ENCODE measurements at places on chromosomes 1 and 21.

DNA sequence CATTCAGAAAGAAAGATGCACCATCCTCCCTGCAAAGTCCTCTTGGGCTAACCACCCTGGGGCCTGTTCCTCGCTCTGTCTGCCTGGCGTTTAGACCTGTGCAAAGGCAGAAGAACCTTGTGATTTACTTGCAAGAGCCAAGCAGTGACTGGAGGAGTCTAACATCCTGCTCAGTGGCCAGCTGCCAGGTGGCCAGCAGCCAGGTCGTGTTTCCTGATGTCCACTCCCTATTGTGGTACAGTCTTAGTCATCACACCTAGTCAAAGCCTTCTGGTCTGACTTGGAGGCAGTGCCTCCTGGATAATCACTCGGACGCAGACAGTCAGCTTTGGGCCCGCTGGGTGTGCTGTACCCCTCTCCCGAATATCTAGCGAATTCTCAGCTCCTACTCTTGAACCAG is 118.1 kb downstream of the PGBD5 start:
- no peaks in the 10 kb centered on the region for H3K4me1 ChIP-seq
- H3K36me3 ChIP-seq: no peaks in the 10 kb centered on the region
- DNase-seq: no peak
- H3K27ac ChIP-seq: no peak overlapping the region
- H3K4me3 ChIP-seq: no peak overlapping the region

DNA sequence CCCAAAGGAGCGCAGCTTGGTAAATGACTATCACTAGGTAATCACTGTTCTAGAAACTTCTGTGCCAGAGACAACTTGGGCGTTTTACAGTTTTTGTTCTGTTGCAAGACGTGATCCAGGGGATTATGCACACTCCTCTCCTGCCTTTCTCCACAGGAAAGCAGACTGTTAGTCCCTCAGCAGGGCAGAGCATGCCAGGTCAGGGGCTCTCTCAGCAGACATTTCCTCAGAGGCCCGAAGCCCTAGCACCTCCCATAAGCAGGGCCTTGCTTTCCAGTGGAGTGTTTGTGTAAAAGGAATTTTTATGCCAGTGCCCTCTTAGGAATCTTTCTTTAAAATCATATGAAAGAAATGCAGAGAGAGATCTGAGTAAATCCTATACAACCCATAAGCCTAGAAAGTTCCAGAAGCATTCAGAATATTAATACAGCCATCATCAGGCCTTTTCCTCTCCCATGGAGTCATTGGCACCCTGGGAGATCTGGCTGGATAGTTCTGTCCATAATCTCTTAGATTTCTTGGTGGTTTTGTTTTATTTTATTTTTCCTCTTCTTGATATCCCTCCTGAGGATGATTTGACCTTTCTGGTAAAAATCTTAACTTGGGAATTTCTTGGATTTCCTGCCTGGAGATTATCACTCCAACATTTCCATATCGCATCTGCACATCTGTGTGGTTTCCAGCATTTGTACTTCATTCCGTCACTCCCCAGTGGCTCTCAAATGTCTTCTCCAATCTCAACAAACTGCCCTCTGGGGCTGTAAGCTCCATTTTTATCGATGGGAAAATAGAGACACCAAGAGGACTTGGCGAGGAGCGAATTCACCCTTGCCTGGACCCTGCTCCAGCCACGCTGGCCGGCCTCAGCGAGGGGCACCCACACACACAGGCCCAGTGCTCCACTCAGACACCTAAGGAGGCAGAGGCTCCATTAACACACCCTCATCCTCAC is 116.1 kb downstream of the PSMG1 start:
- H3K27me3 ChIP-seq: no peaks in the 10 kb centered on the region
- DNase-seq: no peak
- peaks cover 26% of the 10 kb centered on the region for H3K4me1 ChIP-seq
- H3K27ac ChIP-seq: peak overlapping the region; percentile 46
- H3K4me3 ChIP-seq: no peak overlapping the region

GRCh38 chr1:94729267-94729666 is 90.9 kb upstream of the SLC44A3 start:
- H3K4me1 ChIP-seq: peaks cover 11% of the 10 kb centered on the region
- DNase-seq: no peak
- no peaks in the 10 kb centered on the region for H3K36me3 ChIP-seq
- peak overlapping the region; percentile 40 for H3K27ac ChIP-seq
- H3K27me3 ChIP-seq: no peaks in the 10 kb centered on the region

- no peak overlapping the region for H3K27ac ChIP-seq
- peaks cover 2% of the 10 kb centered on the region for H3K4me1 ChIP-seq
- H3K4me3 ChIP-seq: no peak overlapping the region
- H3K27me3 ChIP-seq: no peaks in the 10 kb centered on the region
- no peaks in the 10 kb centered on the region for H3K36me3 ChIP-seq
These were observed 20.8 kb downstream of the KCNJ15 start for GRCh38 chr21:38277501-38278131.

DNA sequence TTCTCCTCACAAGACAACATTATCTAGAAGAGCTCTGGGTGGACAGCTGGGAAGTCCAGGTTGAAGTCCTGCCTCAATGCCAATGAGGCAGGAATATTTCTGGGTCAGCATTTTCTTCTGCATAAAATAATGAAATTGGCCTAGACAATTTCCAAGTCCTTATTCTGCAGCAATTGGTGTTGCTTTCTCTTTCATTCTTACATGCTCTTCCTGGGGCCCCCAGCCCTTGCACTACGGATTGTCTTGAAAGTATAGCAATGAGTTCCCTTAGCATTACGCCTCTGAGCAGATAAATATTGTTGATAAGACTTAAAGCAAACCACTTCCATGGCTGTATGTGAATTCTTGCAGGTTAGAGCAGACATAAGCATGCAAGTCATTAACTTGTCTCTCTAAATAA is 188.5 kb downstream of the TGFBR3 start:
- H3K4me1 ChIP-seq: peaks cover 38% of the 10 kb centered on the region
- H3K4me3 ChIP-seq: no peak overlapping the region
- H3K27ac ChIP-seq: no peak overlapping the region
- H3K36me3 ChIP-seq: no peaks in the 10 kb centered on the region
- H3K27me3 ChIP-seq: no peaks in the 10 kb centered on the region
- no peak for DNase-seq

DNA sequence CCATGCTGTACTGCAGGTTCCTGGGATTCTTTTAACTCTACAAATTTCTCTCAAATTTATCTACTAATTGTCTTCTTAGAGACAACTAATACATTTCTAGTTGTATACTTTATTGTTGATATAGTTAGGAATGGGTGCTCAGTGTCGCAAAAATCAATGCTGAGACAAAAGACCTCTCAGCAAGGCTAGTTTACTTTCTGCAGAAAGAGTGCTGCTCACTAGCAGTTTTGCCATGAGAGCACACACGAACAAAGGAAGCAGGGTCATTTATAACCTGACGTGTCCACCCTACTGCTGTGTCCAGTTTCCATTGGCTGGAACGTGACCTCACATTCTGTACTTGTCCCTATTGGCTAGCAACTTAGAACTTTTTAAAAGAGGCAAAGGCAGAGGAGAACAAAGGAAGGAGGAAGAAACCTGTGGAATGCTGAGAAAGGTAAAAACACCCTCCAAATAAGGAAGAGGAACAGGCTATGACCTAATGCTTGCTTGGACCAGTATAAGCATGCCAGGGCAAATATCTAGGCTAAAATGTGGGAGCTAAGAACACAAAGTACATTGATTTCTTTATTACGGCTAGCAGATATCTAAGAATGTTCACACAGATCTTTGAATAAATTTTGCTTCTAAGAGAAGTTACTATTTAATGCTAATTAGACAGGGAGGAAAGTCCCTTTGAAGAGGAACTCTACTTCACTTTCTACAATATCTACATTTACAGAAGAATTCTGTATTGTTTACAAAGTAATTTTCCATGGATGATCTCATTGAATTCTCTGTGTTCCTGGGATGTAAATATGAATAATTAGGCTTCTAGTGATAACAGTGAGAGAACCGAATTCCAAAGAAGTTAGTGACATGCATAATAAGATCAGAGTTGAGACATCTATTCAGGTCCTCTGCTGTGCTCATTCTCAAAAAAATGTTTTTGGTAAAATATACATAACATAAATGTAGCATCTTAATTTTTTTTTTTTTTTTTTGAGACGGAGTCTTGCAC is 86.0 kb upstream of the MAP10 start:
- H3K36me3 ChIP-seq: no peaks in the 10 kb centered on the region
- DNase-seq: no peak
- H3K27me3 ChIP-seq: no peaks in the 10 kb centered on the region
- H3K4me1 ChIP-seq: no peaks in the 10 kb centered on the region
- H3K4me3 ChIP-seq: no peak overlapping the region

DNA sequence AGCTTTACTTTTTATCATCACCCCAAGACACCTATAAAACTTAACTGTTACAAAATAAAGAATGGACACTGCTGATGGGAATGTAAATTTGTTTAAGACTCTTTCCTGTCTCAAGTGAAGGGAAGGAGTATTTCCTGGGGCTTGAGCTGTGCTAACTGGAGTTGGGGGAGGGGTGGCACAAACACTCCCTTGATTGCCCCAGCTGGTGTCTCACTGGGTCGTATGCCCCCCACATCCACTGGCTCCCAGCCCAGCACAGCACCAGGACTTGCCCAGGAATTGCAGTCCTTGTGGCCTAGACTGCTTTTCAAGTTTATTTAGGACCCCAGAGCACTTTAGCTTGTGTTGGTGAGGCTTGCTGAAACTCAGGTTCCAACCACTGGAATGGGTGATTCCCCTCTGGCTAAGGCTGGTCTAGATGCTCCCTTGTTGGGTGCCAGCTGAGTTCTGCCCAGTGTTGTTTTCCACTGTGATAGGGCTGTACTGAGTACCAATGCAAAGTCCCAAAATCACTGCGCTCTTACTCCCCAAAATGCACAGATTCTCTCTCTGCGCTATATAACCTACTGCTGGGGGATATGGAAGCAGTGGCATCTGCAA is 49.1 kb upstream of the DR1 start:
- H3K36me3 ChIP-seq: no peaks in the 10 kb centered on the region
- no peaks in the 10 kb centered on the region for H3K4me1 ChIP-seq
- DNase-seq: no peak

GRCh38 chr1:117631359-117632160 is 25.7 kb downstream of the TENT5C start:
- no peaks in the 10 kb centered on the region for H3K27me3 ChIP-seq
- peaks cover 6% of the 10 kb centered on the region for H3K4me1 ChIP-seq
- no peak overlapping the region for H3K4me3 ChIP-seq
- no peaks in the 10 kb centered on the region for H3K36me3 ChIP-seq
- H3K27ac ChIP-seq: no peak overlapping the region
- no peak for DNase-seq

DNA sequence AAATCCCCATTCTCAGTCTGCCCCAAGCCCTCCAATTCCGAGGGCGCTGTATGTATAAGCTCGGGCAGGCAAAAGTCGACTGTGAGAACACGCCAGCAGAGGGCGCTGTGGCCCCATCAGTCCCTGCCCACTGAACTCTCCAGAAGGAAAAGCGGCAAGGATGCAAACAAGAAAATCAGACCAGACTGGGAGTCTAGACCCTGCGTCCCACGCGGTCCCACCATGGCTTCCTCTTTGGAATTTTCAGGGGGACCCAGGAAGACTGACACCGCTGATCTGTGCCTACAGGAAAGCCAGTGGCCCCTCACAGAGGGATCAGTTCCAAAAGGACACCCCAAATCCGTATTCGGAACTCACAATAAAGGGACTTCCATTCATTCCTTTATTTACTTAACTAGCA is 19.5 kb downstream of the TEX35 start:
- H3K27ac ChIP-seq: no peak overlapping the region
- no peaks in the 10 kb centered on the region for H3K4me1 ChIP-seq
- no peak for DNase-seq
- H3K36me3 ChIP-seq: no peaks in the 10 kb centered on the region
- H3K4me3 ChIP-seq: peak overlapping the region; percentile 24
- no peaks in the 10 kb centered on the region for H3K27me3 ChIP-seq

DNA sequence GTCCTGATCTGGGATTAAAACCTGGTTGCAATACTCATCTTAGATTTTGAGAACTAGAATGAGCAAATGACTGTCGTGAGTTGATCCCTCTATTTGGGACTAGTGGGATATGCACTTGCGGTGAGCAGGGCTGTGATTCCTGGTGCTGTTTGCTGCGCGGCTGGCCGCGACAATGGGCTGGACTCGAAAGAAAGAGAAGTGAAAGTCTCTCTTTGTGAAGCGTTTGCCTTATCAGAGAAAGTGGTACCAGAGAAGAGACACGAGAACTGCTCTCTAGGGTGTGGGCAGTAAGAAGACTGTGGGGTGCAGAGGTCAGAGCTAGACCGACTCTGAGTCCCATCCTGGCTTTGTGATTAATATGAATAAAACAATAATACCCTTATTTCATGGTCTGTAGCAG is 8.6 kb downstream of the ST6GALNAC3 start:
- H3K4me1 ChIP-seq: no peaks in the 10 kb centered on the region
- DNase-seq: no peak
- no peak overlapping the region for H3K4me3 ChIP-seq

DNA sequence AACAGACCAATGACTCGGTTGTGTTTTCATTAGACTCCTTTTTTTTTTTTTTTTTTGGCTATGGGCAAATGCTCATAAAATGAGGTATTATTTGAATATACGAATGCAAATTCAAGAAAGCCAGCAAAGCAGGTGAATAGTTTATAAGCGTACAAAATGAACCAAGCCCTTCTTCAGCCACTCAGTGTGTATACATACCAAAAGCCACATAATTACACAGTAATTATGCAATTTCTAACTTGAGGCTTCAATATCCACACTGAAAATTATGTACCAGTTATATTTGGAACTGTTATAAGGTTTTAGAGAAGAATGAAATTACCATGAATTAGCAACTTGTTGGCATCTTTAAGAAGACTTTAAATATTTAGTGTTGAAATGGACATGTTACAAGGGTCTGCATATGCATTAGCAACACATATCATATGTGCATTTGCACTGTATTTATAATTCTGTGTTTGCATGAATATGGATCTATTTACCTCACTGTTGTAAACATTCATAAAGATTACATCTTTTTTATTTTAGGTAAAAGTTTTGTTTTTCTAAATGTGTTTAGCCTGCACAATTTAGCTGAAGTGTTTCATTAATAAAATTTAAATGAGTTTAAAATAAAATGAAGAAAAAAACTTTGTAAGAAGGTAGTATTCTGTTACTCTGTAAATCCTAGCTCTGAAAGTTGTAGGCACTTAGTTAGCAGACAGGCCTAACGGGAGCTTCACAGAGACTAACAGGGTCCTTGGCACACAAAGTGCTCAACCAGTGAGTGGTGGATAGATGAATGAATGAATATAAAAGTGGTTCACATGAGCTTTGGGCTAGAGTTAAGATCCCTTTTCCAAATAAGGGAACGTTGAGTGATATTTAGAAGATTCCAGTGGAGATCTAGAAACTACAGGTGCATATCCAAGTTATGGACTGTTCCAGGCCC is 241.0 kb upstream of the NFIA start:
- no peak overlapping the region for H3K27ac ChIP-seq
- H3K4me1 ChIP-seq: no peaks in the 10 kb centered on the region
- no peak for DNase-seq
- H3K36me3 ChIP-seq: no peaks in the 10 kb centered on the region
- no peak overlapping the region for H3K4me3 ChIP-seq

GRCh38 chr1:65469126-65469888 is 48.8 kb downstream of the LEPR start:
- H3K27ac ChIP-seq: no peak overlapping the region
- H3K27me3 ChIP-seq: no peaks in the 10 kb centered on the region
- H3K36me3 ChIP-seq: no peaks in the 10 kb centered on the region
- no peak for DNase-seq
- H3K4me3 ChIP-seq: no peak overlapping the region

GRCh38 chr21:43890042-43890441 is 25.0 kb downstream of the AGPAT3 start:
- DNase-seq: no peak
- H3K4me3 ChIP-seq: no peak overlapping the region
- no peaks in the 10 kb centered on the region for H3K27me3 ChIP-seq
- H3K4me1 ChIP-seq: no peaks in the 10 kb centered on the region
- H3K36me3 ChIP-seq: no peaks in the 10 kb centered on the region
